ENCODE measurements at places on chromosomes 4 and X. TPM values are rescaled to one million over a fixed set of nuclear protein-coding genes. Genes with fewer than 3 reads are reported as not detected.

The MAGEB6B gene
- total RNA-seq, result not detected

The GPM6B gene
- total RNA-seq, result 1.3 TPM

The OTUD6A gene
- total RNA-seq, result not detected

The TMEM150C gene
- 3.1 TPM for total RNA-seq

The ZIC3 gene
- total RNA-seq, result not detected

The RTL9 gene
- not detected for total RNA-seq

The LRIT3 gene
- total RNA-seq, result 0.07 TPM

The FGF13 gene
- total RNA-seq, result 0.27 TPM

The PAGE1 gene
- total RNA-seq, result not detected

The LCORL gene
- 17.7 TPM for total RNA-seq

The RXFP1 gene
- not detected for total RNA-seq

The GATA1 gene
- total RNA-seq, result not detected

The CXorf66 gene
- total RNA-seq, result not detected
